ENCODE measurements at places on chromosomes 6 and 20.

- no peak for DNase-seq
These were observed 151.6 kb downstream of the PRIM2 start for GRCh38 chr6:57469072-57469471.

DNA sequence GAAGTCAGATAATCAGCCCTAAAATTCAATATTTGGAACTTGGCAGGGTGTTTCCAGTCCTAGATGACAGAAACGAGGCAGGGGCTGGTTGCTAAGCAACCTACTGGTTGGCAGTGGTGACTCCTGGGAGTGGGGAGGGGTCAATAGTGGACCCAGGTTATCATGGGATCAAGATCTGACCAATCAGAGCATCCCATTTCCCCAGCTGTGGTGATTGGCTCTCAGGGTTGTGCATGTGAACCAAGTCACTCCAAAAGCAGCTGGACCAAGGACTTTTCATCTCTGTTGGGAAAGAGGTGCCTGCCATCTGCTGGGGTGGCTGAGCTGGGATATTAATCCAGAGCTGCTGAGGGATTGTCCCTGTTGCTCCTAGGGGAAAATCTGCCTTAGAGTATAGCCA, 253.4 kb downstream of the PREX1 start:
- DNase-seq = peak; percentile 20

- DNase-seq = no peak
These were observed 1414.1 kb upstream of the EYS start for GRCh38 chr6:67121115-67121514.

DNA sequence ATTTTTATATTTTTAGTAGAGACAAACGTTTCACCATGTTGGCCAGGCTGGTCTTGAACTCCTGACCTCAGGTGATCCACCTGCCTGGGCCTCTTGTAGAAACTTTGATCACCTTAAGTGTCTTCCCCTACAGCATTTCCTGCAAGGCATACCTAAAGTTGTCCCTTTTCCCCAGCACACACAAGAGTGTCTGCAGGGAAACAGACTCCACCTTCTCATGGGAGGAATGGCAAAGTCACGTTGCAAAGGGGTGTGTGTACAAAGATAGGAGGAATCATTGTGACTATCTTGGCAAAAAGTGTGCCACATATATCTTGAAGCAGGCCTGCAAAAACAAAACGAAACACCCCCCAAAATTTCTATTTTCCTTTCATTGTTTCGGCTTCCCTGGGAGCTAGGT, 160.8 kb upstream of the RNF24 start:
- no peak for DNase-seq

DNA sequence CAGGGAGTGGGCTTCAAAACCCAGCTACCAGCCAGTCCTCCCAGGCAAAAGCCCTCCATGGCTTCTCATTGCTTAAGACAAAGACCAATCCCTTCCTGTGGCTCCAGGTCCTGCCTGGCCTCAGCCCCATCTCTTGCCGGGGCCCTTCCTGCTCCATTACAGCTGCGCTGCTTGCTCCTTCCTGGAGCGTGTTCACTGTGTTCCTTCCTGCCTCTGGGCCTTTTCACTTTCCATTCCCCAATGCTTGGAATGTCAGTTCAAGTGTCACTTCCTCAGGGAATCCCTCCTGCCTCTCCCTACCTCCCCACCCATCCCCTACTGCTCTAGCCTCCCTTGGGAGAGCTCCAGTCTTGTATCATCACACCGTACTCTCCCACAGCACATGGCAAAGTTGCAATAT, 11.1 kb upstream of the ITPR3 start:
- no peak for DNase-seq

- no peak for DNase-seq
These were observed 15.9 kb downstream of the AGPAT4 start for GRCh38 chr6:161257793-161258457.

DNA sequence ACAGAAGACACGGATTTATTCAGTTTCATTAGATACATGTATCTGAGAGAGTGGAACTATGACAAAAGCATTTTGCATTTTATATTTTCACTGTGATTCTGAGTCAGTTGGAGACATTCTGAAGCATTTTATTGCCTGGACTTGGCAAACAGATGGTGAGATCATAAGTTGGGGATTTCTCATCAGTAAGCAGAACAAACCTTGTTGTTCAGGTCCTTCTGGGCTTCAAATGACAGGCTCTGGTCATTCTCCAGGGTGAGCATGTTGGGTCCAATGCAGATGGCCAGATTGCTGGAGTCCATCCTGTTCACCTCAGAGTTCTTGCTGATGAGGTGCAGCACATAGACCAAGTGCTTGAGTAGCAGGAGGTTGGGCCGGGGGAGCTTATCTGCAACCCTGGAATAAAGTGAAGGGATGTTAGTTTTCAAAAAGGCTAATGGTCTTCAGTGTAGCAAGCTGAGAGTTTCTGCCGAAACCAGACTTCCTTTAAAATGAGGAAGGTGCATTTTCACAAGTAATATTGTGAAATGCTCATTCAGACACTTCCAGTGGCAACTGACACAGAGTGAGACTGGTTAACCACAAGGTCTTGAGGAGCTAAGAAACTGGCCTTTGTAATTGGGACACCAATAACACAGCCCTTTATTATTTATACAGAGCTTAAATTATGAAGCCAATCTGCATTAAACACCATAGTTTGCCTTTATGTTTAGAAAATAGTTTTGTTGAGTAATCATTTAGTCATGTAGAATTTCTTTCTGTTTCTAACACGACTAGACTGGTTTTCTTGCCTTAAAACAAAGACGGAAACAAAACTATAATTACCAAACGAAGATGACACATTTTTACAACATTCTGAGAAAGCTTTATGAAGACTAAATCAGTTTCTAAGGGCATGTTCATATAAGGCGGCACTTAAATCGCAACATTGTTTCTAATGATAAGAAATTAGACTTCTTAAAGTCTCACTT, 5.6 kb downstream of the TAGAP start:
- DNase-seq = no peak

GRCh38 chr20:35575958-35576357, 34.1 kb downstream of the ERGIC3 start:
- DNase-seq = no peak

- no peak for DNase-seq
These were observed 100.4 kb downstream of the CD83 start for GRCh38 chr6:14217728-14218518.

GRCh38 chr6:31308050-31308844, 36.4 kb upstream of the HLA-C start:
- no peak for DNase-seq

- no peak for DNase-seq
These were observed 40.3 kb downstream of the MDFI start for GRCh38 chr6:41678511-41679084.

DNA sequence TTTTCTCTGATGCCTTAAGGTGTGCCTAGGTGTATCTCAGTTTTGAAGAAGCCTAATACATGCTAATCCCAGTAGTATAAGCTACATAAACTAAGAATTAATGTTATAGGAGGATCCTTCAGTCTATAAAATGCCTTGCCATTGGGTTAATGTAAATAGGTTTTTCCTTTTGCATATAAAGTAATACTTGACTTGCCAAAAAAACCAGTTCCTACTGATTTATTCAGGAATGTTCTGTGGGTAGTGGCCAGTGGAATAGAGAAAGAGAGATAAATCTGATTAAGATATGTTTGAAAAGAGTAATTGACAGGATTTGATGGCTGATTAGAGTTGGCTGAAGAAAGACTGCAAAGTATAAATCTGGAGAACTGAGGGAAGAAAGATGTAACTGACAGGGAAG, 273.4 kb downstream of the ZFAND3 start:
- DNase-seq = no peak

DNA sequence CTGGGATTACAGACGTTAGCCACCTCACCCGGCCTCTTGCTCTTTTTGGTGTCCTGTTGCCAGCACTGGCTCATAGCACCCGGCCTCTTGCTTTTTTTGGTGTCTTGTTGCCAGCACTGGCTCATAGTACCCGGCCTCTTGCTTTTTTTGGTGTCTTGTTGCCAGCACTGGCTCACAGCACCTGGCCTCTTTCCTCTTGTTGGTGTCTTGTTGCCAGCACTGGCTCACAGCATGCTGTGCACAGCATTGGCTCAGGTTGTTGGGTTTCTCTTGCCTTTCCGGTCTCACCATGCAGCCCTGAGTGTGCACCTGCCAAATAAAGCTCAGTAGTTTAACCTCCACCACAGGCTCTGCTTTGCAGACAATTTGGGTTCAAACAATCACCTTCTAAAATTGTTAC, 208.2 kb downstream of the THBS2 start:
- DNase-seq = no peak

- no peak for DNase-seq
These were observed 36.1 kb downstream of the NUS1 start for GRCh38 chr6:117711369-117711768.

- no peak for DNase-seq
These were observed 30.9 kb upstream of the SLA2 start for GRCh38 chr20:36676701-36677421.

GRCh38 chr6:111417181-111417585, 65.8 kb downstream of the REV3L start:
- peak; percentile 76 for DNase-seq

GRCh38 chr20:46752728-46753127, 43.3 kb downstream of the SLC2A10 start:
- peak; percentile 72 for DNase-seq

Data from NCI-H1694 (cell line).